Activated T-cell treated with anti-CD3 and anti-CD28 coated beads, Interleukin-2, amount 50 U/mL, for 72 hours (primary cell): ENCODE measurements at places on chromosomes 2 and 18. TPM values are rescaled to one million over a fixed set of nuclear protein-coding genes. Genes with fewer than 3 reads are reported as not detected.
A peak's percentile ranks its signal among the peaks of the same experiment; 100 is the strongest.

Gene MREG
- total RNA-seq: 9.0 TPM

- H3K27me3 ChIP-seq: peaks cover 6% of the 10 kb centered on the region
- no peaks in the 10 kb centered on the region for H3K36me3 ChIP-seq
- no peaks in the 10 kb centered on the region for H3K4me1 ChIP-seq
Observed at GRCh38 chr2:121778741-121779487, 23.5 kb downstream of the TSN start.

- peaks cover under 1% of the 10 kb centered on the region for H3K27me3 ChIP-seq
- peaks cover 2% of the 10 kb centered on the region for H3K36me3 ChIP-seq
Observed at GRCh38 chr18:13581496-13582177, 144.7 kb downstream of the FAM210A start.

- H3K27me3 ChIP-seq: no peaks in the 10 kb centered on the region
- no peak overlapping the region for H3K27ac ChIP-seq
- no peak for DNase-seq
- H3K36me3 ChIP-seq: peaks cover 10% of the 10 kb centered on the region
- peaks cover 21% of the 10 kb centered on the region for H3K4me1 ChIP-seq
- H3K4me3 ChIP-seq: peak overlapping the region; percentile 99
Observed at GRCh38 chr18:12993439-12993838, 2.3 kb downstream of the CEP192 start.

Gene TOGARAM2
- 4.3 TPM for total RNA-seq

DNA sequence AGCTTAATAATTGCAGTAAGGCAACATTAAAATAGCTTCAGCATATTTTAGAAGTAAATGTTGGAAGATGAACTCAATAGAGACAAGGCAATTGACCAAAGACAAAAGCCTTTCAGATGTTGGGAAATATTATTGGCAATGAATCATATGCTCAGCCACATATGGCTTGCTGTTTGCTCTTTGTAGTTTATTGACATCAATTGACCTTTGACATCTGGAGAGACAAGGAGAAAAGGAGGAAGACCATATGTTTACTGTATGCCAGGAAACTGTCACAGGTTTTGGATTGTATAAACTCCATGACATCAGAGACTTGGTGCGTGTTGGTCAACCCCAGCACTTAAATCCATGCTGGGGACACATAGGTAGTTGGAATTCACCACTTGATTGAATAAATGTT, 60.6 kb upstream of the SLC16A14 start:
- H3K36me3 ChIP-seq: peaks cover 2% of the 10 kb centered on the region
- no peak overlapping the region for H3K27ac ChIP-seq
- no peaks in the 10 kb centered on the region for H3K27me3 ChIP-seq
- DNase-seq: no peak
- peaks cover 14% of the 10 kb centered on the region for H3K4me1 ChIP-seq

- DNase-seq: no peak
- H3K27me3 ChIP-seq: no peaks in the 10 kb centered on the region
- H3K4me3 ChIP-seq: no peak overlapping the region
- H3K36me3 ChIP-seq: peaks cover 1% of the 10 kb centered on the region
- no peaks in the 10 kb centered on the region for H3K4me1 ChIP-seq
Observed at GRCh38 chr2:79982445-79982844, 322.1 kb downstream of the LRRTM1 start.

DNA sequence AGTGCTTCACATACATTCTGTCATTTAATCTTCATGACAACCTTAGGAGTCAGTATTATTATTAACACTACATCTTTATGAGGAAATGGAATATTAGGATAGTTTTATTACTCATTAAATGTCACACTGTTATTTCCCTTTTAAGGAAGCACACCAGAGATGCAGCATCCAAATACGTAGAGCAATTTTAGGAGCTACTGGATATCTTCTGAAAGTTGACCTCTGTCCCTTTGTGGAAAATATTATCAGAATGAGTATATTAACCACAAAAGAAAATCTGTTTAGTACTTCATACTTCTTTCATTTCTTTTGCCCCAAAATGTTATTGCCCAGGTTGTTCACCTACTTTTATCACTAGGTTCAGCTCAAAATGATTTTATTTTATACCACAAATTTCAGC, 72.9 kb upstream of the APCDD1 start:
- H3K27me3 ChIP-seq: peaks cover 6% of the 10 kb centered on the region
- no peaks in the 10 kb centered on the region for H3K36me3 ChIP-seq
- no peak for DNase-seq

GRCh38 chr2:207387001-207387571, 142.7 kb upstream of the CREB1 start:
- no peak overlapping the region for H3K27ac ChIP-seq
- peaks cover 7% of the 10 kb centered on the region for H3K27me3 ChIP-seq
- H3K4me1 ChIP-seq: peaks cover 6% of the 10 kb centered on the region
- peaks cover 2% of the 10 kb centered on the region for H3K36me3 ChIP-seq

Gene GALR1
- total RNA-seq: not detected

Gene PLA2R1
- total RNA-seq: not detected

- no peak overlapping the region for H3K4me3 ChIP-seq
- no peak overlapping the region for H3K27ac ChIP-seq
- H3K27me3 ChIP-seq: no peaks in the 10 kb centered on the region
- no peaks in the 10 kb centered on the region for H3K4me1 ChIP-seq
- H3K36me3 ChIP-seq: no peaks in the 10 kb centered on the region
Observed at GRCh38 chr2:142866426-142866825, 11.0 kb upstream of the KYNU start.

Gene MAL
- 93.8 TPM for total RNA-seq

GRCh38 chr2:29844713-29845326, 76.6 kb downstream of the ALK start:
- no peak for DNase-seq
- H3K4me1 ChIP-seq: no peaks in the 10 kb centered on the region
- H3K27ac ChIP-seq: no peak overlapping the region
- no peak overlapping the region for H3K4me3 ChIP-seq
- no peaks in the 10 kb centered on the region for H3K36me3 ChIP-seq

GRCh38 chr2:74573747-74574562, 19.4 kb downstream of the DOK1 start:
- peak overlapping the region; percentile 43 for H3K27ac ChIP-seq
- peak; percentile 13 for DNase-seq
- no peaks in the 10 kb centered on the region for H3K36me3 ChIP-seq
- H3K27me3 ChIP-seq: no peaks in the 10 kb centered on the region
- peak overlapping the region; percentile 58 for H3K4me3 ChIP-seq

Gene IKZF2
- 19.1 TPM for total RNA-seq

DNA sequence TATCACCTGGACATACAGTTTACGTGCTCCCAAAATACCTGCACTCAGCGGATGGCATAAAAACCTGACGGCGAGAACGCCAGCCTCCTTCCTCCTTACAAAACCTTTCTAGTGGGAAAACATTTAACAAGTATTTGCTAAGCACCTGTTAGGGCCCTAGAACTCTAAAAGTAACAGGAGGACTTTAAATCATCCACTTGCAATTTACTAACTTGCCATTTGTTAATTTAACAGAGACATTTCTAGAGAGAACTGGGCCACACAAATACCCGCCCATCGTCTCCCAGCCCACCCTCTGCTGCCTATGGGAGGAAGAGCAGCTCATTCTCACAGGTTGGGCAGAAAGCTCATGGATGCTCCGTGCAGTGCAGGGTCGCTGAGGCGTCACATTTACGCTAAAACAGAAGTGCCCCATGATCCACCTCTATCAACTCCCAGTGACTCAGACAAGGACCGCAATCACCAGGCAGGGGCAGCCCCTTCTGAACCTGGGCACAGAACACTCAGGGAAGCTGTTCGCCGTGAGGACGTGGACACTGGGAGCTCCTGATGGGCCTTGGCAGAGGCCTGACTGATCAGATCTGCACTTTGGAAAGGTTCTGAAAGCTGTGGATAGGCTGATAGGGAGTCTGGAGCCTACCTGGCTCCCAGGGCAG, 106.9 kb downstream of the HDAC4 start:
- H3K36me3 ChIP-seq: peaks cover 1% of the 10 kb centered on the region
- peaks cover 14% of the 10 kb centered on the region for H3K27me3 ChIP-seq
- H3K4me3 ChIP-seq: peak overlapping the region; percentile 92
- peak overlapping the region; percentile 93 for H3K27ac ChIP-seq
- peaks cover 81% of the 10 kb centered on the region for H3K4me1 ChIP-seq
- DNase-seq: peak; percentile 82

GRCh38 chr2:118130385-118130784, 42.1 kb downstream of the INSIG2 start:
- DNase-seq: no peak
- no peaks in the 10 kb centered on the region for H3K36me3 ChIP-seq
- H3K4me3 ChIP-seq: no peak overlapping the region
- peaks cover 15% of the 10 kb centered on the region for H3K4me1 ChIP-seq

Gene DYNAP
- not detected for total RNA-seq

GRCh38 chr2:165587335-165587938, 117.9 kb downstream of the CSRNP3 start:
- H3K27ac ChIP-seq: no peak overlapping the region
- no peaks in the 10 kb centered on the region for H3K36me3 ChIP-seq
- no peaks in the 10 kb centered on the region for H3K27me3 ChIP-seq

Gene ATL2
- 55.0 TPM for total RNA-seq

GRCh38 chr18:39366656-39367055, 1801.1 kb upstream of the CELF4 start:
- H3K27me3 ChIP-seq: no peaks in the 10 kb centered on the region
- no peak for DNase-seq
- H3K27ac ChIP-seq: no peak overlapping the region
- no peak overlapping the region for H3K4me3 ChIP-seq

- H3K27ac ChIP-seq: no peak overlapping the region
- H3K4me3 ChIP-seq: peak overlapping the region; percentile 94
- peak; percentile 71 for DNase-seq
- H3K27me3 ChIP-seq: no peaks in the 10 kb centered on the region
- no peaks in the 10 kb centered on the region for H3K36me3 ChIP-seq
- H3K4me1 ChIP-seq: peaks cover 33% of the 10 kb centered on the region
Observed at GRCh38 chr2:61853086-61853846, 594 bp downstream of the FAM161A start.

- no peak for DNase-seq
- no peak overlapping the region for H3K4me3 ChIP-seq
- H3K27ac ChIP-seq: no peak overlapping the region
Observed at GRCh38 chr2:71500426-71501079, 47.2 kb downstream of the DYSF start.

GRCh38 chr2:14642499-14642898, 10.0 kb downstream of the LRATD1 start:
- DNase-seq: no peak
- H3K4me1 ChIP-seq: no peaks in the 10 kb centered on the region
- no peak overlapping the region for H3K27ac ChIP-seq
- peaks cover under 1% of the 10 kb centered on the region for H3K27me3 ChIP-seq

Gene PCARE
- not detected for total RNA-seq

DNA sequence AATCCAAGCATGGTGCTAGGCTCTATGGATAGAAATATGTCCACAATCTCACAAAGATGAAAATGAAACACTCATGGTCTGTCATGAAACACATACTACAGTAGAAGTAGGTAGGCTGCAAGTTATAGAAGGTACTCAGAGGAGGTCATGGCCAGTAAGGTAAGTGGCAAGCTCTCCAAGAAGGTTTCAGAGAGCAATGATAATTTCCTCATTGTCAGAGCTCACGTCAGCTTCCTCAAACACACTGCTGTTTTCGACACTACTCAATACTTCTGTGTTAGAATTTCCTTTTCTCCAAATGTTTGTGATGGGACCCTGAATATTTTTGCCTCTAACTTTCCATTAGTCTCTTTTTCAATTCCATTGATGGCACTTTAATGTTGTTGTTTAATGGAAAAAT, 25.5 kb downstream of the CCDC141 start:
- H3K27ac ChIP-seq: no peak overlapping the region
- peaks cover 34% of the 10 kb centered on the region for H3K36me3 ChIP-seq
- no peak for DNase-seq

Gene RIT2
- not detected for total RNA-seq

Gene C1GALT1C1L
- not detected for total RNA-seq

- peaks cover 20% of the 10 kb centered on the region for H3K4me1 ChIP-seq
- H3K27ac ChIP-seq: no peak overlapping the region
- no peak overlapping the region for H3K4me3 ChIP-seq
- peaks cover 9% of the 10 kb centered on the region for H3K36me3 ChIP-seq
Observed at GRCh38 chr2:230700447-230700846, 12.2 kb upstream of the CAB39 start.

DNA sequence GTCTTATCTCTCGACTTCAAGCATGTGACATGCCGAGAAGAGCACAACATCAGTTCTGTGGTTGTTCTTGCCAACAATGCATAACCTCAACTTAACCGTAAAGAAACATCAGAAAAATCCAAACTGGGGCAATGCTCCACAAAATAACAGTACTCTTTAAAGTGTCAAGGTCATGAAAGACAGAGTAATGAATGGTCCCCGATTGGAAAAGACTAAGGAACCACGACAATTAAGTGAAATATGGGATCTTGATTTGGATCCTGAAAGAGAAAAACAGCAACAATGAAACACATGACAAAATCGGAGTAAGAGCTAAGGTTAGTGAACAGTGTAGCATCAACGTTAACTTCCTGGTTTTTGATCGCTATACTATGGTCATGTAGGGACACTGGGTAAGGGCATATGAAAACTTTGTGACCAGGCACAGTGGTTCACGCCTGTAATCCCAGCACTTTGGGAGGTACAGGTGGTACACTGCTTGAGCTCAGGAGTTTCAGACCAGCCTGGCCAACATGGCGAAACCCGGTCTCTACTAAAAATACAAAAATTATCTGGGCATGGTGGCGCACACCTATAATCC, 55.2 kb downstream of the UNC50 start:
- H3K4me3 ChIP-seq: peak overlapping the region; percentile 91
- peaks cover 80% of the 10 kb centered on the region for H3K4me1 ChIP-seq
- H3K27ac ChIP-seq: peak overlapping the region; percentile 98
- H3K36me3 ChIP-seq: peaks cover 41% of the 10 kb centered on the region

GRCh38 chr2:239455436-239456203, 54.8 kb upstream of the HDAC4 start:
- no peak overlapping the region for H3K4me3 ChIP-seq
- peaks cover 13% of the 10 kb centered on the region for H3K36me3 ChIP-seq
- H3K27me3 ChIP-seq: peaks cover 21% of the 10 kb centered on the region
- no peak for DNase-seq
- H3K27ac ChIP-seq: no peak overlapping the region

GRCh38 chr2:146992466-146992865, 852.4 kb upstream of the ACVR2A start:
- H3K27me3 ChIP-seq: peaks cover 8% of the 10 kb centered on the region
- no peaks in the 10 kb centered on the region for H3K36me3 ChIP-seq
- H3K27ac ChIP-seq: no peak overlapping the region
- DNase-seq: no peak
- H3K4me3 ChIP-seq: no peak overlapping the region

Gene ANKRD29
- not detected for total RNA-seq

DNA sequence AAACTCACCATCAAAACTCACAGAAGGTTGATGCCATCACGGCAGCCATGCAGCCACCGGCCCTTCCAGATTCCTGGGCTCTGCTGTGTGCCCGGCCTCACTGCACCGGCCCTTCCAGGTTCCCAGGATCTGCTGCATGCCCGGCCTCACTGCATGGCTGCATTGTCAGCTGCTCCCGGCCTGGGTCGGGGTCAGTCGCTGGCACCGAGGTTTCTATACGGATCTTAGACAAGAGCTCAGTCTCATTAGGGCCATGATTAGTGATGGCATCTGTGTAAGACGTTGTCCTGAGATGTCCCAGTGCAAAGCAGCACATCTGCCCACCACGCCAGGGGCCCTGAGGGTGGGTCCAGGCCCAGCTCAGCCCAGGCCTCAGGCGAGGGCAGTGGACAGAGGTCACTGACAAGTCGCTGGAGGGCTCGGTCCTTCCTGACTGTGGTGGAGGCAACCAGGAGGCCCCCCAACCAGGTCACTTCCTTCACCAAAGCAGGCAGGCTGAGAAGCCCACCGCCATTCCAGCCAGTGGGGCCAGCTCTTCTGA, 29.4 kb downstream of the TMEM18 start:
- DNase-seq: no peak
- peaks cover 12% of the 10 kb centered on the region for H3K27me3 ChIP-seq
- no peak overlapping the region for H3K27ac ChIP-seq
- peaks cover 4% of the 10 kb centered on the region for H3K4me1 ChIP-seq

GRCh38 chr18:47260120-47260923, 8.9 kb upstream of the SKOR2 start:
- H3K27me3 ChIP-seq: peaks cover 84% of the 10 kb centered on the region
- no peak overlapping the region for H3K27ac ChIP-seq
- peak; percentile 35 for DNase-seq
- H3K4me1 ChIP-seq: peaks cover 6% of the 10 kb centered on the region
- peaks cover 3% of the 10 kb centered on the region for H3K36me3 ChIP-seq
- H3K4me3 ChIP-seq: no peak overlapping the region
